ENCODE measurements at places on chromosomes 3 and 15.

DNA sequence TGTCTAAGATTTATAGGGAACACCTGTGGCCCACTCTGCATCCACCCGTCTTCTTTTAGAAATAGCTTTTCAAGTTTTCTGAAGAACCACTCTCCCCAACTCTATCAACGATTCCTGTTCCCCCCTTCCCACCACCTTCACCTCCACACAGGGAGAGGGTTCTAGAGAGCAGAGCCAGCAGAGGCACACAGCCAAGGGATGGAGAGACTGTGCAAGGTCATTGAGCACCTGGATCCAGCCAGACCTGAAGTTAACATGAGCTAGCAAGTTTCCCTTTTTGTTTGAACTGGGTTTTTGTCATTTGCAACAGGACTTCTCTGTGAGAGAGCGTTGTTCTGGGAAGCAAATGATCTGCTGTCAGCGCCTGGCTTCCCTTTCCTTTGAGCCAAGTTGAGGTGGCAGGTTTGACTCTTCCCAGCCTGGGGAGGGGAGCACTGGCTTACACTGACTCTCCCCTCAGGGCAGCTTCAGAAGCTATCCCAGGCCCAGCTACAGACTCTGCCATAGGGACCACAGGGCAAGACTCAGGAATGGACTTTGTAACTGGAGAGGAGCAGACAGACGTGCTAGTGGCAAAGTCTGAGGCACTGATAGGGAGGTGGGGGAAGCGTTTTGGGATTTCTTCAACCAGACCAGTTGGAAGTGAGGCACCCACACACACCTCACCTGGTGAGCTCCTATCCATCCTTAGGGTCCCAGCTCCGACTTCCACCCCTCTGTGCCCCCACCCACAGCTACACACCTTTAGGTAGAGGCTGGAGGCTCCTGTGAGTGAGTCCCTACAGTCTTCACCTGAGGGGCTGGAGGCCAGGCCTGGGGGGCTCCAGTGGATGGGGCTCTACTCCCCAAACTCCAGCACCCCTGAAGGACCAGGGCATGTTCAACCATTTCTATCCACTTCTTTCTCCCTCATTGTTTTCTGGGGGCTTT lies 19.4 kb upstream of the PLXNA1 start:
- DNase-seq, result no peak

- no peak for DNase-seq
These were observed 187.2 kb downstream of the OSBPL10 start for GRCh38 chr3:31793821-31794220.

GRCh38 chr15:48730506-48730905 lies 80.4 kb downstream of the CEP152 start:
- no peak for DNase-seq

GRCh38 chr3:185059766-185060165 lies 93.1 kb downstream of the C3orf70 start:
- DNase-seq, result no peak

DNA sequence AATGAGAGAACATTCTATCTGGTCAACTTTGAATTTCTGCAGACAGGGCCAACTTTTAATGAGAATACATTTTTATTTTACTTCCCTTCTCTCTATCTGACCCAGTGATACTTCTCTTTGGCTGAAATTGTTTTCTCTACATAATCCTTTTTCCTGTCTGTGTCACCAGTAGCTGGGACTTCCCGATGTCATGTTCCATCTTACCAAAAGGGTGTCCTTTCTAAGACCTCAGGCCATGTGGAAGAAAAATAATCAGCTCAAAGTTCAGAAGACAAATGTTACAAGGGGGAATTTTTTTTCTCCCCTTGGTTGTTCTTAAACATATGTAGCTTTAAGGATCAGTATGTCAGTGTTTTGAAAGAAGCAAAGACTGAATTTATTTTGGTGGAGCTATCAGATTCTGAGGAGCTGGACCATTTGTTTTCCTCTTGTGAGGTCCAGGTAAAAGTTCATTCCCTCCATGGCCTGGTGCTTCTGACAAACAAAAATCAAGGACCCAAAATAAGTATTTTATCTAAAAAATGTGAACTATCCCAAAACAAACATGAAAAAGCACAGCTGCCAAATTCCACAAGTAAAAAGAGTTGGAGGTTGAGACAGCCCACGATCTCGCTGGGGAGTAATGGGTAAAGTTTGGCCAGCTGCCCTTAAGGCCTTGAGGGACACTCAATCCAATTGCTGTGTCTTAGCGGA lies 859.4 kb upstream of the NR2F2 start:
- peak; percentile 61 for DNase-seq

DNA sequence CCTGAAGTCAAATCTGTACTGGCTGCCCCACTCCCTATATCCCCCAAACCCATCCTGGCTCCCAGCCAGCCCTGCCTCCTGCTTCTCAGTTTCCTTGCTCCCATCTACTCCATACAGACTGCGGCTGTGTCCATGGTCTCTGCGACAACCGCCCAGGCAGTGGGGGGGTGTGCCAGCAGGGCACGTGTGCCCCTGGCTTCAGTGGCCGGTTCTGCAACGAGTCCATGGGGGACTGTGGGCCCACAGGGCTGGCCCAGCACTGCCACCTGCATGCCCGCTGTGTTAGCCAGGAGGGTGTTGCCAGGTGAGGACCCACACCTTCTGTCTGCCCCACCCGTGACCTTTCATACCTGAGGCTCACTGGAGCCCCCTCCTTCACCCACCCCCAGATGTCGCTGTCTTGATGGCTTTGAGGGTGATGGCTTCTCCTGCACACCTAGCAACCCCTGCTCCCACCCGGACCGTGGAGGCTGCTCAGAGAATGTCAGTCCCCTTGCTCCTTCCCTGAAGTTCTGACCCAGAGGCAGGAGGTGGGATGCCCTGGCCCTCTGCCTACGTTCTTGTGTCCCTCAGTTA lies 14.7 kb downstream of the STAB1 start:
- DNase-seq, result no peak

DNA sequence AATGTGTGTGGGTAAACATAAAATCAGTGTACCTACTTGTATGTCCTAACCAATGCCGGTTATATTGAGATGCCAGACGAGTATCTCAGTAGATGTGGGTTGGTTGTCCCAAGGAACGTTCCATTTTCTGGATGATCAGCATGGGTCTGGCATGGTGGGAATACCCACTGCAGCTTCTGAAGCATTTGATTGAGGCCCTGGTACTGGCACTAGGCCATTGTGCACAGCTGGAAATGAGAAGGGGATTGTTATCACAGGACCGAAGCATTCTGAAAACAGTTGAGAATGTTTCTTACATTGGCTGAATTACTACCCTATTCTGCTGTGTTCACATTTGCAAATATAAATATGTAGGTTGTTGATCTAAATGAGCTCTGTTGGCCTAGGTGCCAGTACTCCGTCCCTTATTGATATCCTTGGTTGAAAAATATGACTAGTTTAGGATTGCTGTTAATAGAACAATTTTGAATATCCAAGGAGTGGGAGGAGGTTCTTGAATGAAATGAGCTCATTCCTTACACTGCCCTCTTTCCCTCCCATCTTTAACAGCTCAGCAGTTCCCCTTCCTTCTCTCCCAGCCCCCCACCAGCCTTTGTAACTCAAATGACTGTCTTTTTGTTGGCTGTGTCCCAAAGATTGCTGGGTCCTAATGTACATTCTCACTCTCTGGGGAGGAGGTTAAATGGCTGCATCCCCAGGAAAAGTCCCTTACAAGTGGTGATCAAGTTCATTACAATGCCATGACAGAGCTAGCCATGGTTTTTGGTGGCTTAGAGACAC lies 293.3 kb upstream of the TPM1 start:
- DNase-seq, result peak; percentile 51

DNA sequence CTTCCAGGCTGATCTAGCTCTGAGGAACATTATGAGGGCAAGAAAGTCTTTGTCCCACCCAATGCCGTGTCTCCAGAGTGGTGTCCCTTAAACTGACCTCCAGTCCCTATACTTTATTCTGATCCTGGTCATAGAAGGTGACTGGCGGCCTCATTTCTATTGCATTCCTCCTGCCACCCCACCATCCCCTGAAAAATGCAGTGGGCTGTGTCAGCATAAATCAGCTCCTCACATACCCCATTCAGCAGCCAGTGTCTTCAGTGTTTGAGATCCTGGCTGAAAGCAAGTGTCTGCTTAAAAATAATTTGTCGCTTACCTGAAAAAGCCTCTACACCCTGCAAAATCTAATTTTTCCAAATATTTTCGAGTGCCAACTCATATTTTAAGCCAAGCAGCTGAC lies 346.1 kb downstream of the FEZF2 start:
- DNase-seq, result no peak

Data from fibroblast of upper back skin (primary cell).